ENCODE measurements at places on chromosomes 6 and 20. TPM values are rescaled to one million over a fixed set of nuclear protein-coding genes. Genes with fewer than 3 reads are reported as not detected.

NRSN2 gene
- total RNA-seq, result 34.5 TPM

MYLK4 gene
- 0.26 TPM for total RNA-seq

DDX43 gene
- 3.1 TPM for total RNA-seq

OR2J3 gene
- not detected for total RNA-seq

MYB gene
- total RNA-seq, result under 0.01 TPM

PFDN6 gene
- 43.1 TPM for total RNA-seq

FAM162B gene
- total RNA-seq, result 13.1 TPM

PLA2G7 gene
- under 0.01 TPM for total RNA-seq

RNF217 gene
- total RNA-seq, result 13.2 TPM

COQ3 gene
- total RNA-seq, result 5.3 TPM

NOX3 gene
- not detected for total RNA-seq

POPDC3 gene
- 6.7 TPM for total RNA-seq

LST1 gene
- total RNA-seq, result not detected

CFB gene
- 87.1 TPM for total RNA-seq

ZNF512B gene
- 6.4 TPM for total RNA-seq

OVOL2 gene
- not detected for total RNA-seq

ULBP1 gene
- 0.26 TPM for total RNA-seq
